ENCODE measurements at places on chromosomes 12 and 14. TPM values are rescaled to one million over a fixed set of nuclear protein-coding genes. Genes with fewer than 3 reads are reported as not detected.

The CISTR gene
- total RNA-seq: not detected

The OR6C1 gene
- not detected for total RNA-seq

The LRP1-AS gene
- not detected for total RNA-seq

The OVCH1 gene
- total RNA-seq: 0.66 TPM

The OR4E2 gene
- not detected for total RNA-seq

The SINHCAF gene
- total RNA-seq: 21.2 TPM

The MYBPC1 gene
- total RNA-seq: 5.8 TPM

The A2ML1 gene
- 3.4 TPM for total RNA-seq

The CSAD gene
- total RNA-seq: 22.3 TPM

The IQSEC3 gene
- 7.8 TPM for total RNA-seq

The CATSPERB gene
- 2.1 TPM for total RNA-seq

The PIK3C2G gene
- 0.40 TPM for total RNA-seq

The PRH2 gene
- total RNA-seq: not detected

The LYZ gene
- total RNA-seq: 156 TPM

The CLEC9A gene
- 0.28 TPM for total RNA-seq

The ENDOU gene
- 0.50 TPM for total RNA-seq

The KCNA5 gene
- 9.2 TPM for total RNA-seq

Measured in spinal cord (tissue), 10 donors.